ENCODE measurements at places on chromosomes 7 and 10.
A peak's percentile ranks its signal among the peaks of the same experiment; 100 is the strongest.

DNA sequence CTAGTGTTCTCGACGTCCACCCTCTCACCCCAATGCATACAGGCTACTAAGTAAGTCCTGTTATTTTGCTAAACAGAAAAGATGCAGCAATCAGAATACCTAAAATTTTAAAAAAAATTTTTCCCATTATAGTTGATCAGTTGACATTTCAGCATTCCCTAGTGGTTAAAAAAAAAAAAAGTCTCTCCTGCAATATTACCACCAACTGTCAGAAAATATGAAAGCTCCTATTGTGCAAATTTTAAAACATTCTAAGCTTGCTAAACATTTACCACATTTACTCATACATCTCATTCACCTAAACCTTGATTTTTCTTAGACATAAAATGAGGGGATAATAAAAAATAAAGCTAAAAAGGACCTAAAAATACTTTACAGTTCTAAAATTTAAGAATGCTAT lies 165.6 kb downstream of the AVL9 start:
- DNase-seq, result no peak

GRCh38 chr10:129627442-129627841 lies 160.4 kb downstream of the MGMT start:
- DNase-seq, result no peak

DNA sequence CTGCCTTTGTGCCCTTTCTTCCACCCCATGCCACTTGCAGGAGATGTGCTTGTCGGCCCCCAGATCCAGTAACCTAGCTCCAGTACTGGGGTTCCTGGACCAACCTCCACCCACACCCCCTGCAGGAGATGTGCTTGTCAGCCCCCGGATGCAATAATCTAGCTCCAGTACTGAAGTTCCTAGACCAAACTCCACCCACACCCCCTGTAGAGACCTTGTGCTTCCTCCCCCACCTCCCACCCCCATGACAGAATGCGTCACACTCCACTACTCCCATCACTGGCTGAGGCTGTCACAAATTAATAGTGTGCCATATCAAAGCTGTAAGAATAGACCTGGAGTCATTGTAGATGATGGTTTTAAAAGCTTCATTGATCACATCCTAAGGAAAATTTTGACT lies 185.0 kb downstream of the BICC1 start:
- DNase-seq, result no peak

GRCh38 chr7:32257621-32258020 lies 187.4 kb upstream of the PDE1C start:
- no peak for DNase-seq

GRCh38 chr7:132558815-132559214 lies 17.5 kb downstream of the PLXNA4 start:
- DNase-seq, result no peak

DNA sequence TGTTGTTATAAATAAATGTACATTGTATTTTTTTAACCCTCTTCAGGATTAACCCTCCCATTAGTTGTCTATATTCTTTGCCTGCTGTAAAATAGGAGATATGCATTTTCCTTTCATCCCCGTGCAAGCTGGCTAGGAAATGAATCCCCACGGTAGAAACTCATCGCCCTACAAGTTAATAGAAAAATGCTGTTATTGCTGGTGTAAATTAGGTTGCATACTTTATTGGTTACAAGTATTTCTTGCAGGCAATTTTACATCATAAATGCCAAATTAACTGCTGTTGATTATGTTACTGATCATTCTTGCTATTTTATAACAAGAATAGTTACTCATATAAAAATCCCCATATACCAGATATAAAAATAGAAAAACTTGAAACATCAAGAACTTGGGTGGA lies 454.2 kb upstream of the KLF6 start:
- DNase-seq, result no peak

GRCh38 chr10:125638555-125638954 lies 44.4 kb downstream of the TEX36 start:
- DNase-seq, result no peak

GRCh38 chr10:102714621-102715455 lies at the start of gene SFXN2:
Gene SFXN2 (plus strand): TSS chr10:102714636. CDS start chr10:102726637, 12,001 bp downstream.
- peak; percentile 41 for DNase-seq

GRCh38 chr10:11646450-11646849 lies 35.0 kb upstream of the USP6NL start:
- no peak for DNase-seq

- DNase-seq, result no peak
Measured at GRCh38 chr10:11322698-11323097, 288.8 kb downstream of the USP6NL start.

DNA sequence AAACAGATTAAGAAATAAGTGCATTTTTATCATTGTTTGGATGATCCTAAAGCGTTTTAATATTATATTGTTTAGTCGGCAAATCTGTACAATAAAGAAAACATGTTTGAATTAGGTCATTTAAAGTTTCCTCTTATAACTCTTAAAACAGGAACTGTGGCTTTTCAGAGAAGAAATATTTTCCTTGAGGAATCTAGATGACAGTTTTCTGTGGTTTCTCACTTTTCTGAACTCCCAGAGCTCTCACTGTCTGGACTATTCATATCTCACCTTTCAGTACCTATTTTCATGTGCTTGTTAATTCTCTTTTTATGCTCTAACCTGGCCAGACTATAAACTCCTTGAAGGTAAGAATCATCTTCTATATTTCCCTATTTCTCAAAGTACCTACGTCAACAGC lies 135.1 kb downstream of the CHN2 start:
- no peak for DNase-seq

- no peak for DNase-seq
Measured at GRCh38 chr10:46553238-46554049, 3.0 kb downstream of the GPRIN2 start.

GRCh38 chr10:110803239-110803749 lies 68.4 kb upstream of the PDCD4 start:
- no peak for DNase-seq

DNA sequence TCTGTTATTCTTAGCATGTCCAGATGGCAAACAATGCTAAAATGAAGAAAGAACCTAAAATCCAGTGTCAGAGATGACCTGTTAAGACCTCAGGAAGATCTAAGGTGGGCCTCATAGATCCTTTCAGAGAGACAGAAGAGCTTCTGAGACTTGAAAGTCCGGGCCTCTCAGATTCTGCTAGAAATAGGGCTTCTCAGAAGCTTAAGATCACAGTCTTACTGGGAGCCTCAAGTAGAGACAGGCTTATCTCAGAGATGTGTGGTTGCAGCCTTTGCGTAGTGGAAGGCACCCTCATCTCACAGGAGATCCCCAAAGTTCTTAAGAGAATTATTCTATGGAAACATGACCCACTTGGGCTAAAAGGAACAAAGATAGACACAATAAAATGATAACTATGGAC lies 642.8 kb downstream of the TNS3 start:
- DNase-seq, result no peak

DNA sequence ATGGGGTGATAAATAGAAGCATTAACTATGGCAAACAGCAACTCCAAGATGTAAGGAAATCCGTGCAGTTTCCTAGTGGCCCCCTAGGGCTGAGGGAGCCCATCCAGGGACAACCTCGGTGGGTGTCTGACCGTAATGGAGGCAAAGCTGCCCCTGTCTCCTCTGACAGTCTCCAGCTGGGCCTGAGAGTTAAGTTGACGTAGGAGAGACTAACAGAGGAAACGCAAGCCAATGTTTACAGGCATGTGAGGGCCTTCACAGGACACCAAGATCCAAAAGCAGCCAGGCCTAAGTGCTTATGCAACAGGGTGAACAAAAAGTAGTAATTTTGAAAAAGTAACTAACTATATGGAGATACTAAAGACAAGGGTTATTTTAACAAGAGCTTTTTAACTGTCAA lies 330.0 kb upstream of the C7orf33 start:
- DNase-seq, result no peak

GRCh38 chr10:112409299-112409698 lies 35.4 kb downstream of the ACSL5 start:
- DNase-seq, result no peak

GRCh38 chr7:108049962-108050361 lies 47.0 kb upstream of the LAMB1 start:
- DNase-seq, result no peak

DNA sequence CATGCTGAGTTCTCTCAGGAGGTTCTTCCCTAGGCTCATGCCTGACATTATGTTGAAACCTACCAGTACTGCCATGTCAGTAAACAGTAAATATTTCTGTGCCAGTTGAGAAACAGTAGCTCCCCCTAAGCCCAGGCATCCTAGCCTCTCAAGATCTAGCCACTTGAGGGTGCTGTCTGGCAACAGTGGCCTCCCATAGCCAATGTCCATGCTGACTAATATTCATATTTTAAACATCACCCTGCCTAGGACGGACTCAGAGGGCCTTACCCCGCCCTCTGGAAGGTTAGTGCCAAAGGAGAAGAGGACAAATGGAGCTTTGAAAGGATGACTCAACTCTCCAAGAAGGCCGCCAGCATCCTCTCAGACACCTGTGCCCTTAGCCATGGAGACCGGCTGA lies 7.7 kb downstream of the ACSM6 start:
- no peak for DNase-seq

DNA sequence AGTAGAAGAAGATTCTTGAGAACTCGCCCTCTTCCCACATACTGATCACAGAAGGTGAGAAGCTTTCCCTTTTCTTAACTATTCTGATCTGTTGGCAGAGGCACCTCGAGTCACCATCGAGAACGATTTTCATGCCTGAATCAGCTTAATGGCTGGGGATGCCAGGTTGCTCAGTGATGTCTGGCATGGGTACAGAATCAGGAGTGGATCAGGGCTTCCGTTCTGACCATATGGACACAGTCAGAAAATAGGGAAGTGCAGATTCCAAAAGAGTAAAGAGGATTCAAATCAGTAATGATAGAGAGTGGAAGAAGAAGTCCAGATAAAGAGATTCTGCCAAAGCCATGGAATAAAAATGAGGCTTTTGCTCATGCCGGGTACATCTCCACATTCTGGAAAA lies 52.0 kb upstream of the GRB10 start:
- no peak for DNase-seq

- no peak for DNase-seq
Measured at GRCh38 chr10:4344492-4344994, 481.5 kb upstream of the AKR1E2 start.

DNA sequence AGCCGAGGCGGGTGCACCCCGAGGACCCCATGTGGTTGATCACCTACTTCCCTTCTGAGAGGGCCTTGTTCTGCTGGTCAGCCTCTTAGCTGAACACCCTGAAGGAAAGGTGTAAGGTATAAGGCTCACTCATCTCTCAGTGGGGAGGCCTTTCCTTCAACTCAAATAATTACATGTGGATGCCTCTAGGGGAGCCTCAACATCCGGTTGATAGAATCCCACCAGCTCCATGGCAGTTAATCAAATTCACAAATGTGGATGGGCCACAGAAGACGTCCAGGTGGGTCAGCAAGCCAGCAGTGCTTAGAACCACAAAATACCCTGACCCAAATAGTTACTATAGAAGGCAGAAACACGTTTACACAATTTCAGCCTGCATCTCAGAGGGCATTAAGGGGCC lies 37.7 kb upstream of the ZNF32 start:
- DNase-seq, result no peak

- DNase-seq, result no peak
Measured at GRCh38 chr10:10792681-10793080, 225.0 kb upstream of the CELF2 start.

GRCh38 chr10:111475720-111476119 lies 398.9 kb downstream of the ADRA2A start:
- DNase-seq, result no peak

DNA sequence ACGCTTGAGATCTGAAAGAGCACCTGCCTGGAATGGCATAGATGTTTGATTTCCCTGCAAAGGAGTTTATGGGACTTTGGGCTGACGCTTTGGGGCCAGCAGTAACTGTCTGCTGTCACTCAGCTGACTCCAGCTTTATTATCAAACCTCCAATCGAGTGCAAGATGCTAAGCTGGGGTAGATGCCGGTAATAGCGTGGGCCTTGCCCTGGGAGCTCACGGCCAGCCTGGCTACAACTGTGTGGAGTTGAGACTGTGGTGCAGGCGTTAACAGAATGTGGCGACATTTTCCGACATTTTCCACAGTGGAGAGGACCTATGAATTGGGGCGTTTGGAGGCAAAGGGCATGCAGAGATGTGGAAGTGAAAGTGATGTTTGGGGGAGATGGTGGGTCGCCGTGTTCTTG lies 1.3 kb downstream of the CHST12 start:
- DNase-seq, result no peak

- DNase-seq, result no peak
Measured at GRCh38 chr7:155398944-155399343, 59.0 kb upstream of the EN2 start.

DNA sequence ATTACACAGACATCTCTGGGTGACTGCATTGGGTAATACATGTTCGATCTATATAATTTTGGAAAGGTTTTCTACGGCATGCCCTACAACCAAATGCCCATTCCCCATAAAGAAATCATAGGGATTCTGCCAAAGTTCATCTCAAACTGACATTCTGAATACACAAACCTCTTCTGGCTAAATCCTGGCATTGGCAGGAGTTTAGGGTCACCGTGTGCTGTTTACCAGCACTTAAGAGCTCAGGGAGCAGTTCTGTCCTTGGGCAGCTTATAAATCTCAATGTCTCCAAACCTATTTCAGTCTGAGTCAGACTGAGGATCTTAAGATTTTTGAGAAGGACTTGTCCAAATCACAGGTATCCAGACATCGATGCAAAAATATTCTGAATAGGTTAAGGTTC lies 809.6 kb upstream of the LRRN3 start:
- no peak for DNase-seq

GRCh38 chr7:25643286-25643685 lies 415.0 kb upstream of the NPVF start:
- no peak for DNase-seq

GRCh38 chr10:98404571-98405359 lies 10.2 kb downstream of the PYROXD2 start:
- no peak for DNase-seq

GRCh38 chr10:70115948-70116682 lies 16.5 kb downstream of the AIFM2 start:
- no peak for DNase-seq

DNA sequence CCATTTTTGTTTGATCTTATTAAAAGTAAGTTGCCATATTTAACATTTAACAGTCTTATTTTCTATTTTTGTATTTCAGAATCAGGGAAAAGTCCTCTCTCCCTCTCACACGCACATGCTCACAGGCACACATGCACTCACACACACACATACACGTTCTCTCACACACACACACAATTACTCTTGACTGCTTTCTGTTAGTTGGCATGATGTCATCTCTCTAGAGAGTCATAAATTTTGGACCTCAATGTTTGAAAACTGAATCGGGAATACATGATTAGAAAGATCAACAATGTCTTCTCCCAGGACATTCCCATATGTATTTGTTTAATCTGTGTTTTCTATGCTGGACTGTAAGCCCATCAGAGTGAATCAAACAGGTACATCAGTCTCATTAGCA lies 165.7 kb upstream of the AHR start:
- peak; percentile 2 for DNase-seq

GRCh38 chr10:133461027-133461426 lies 7.3 kb downstream of the SCART1 start:
- no peak for DNase-seq

DNA sequence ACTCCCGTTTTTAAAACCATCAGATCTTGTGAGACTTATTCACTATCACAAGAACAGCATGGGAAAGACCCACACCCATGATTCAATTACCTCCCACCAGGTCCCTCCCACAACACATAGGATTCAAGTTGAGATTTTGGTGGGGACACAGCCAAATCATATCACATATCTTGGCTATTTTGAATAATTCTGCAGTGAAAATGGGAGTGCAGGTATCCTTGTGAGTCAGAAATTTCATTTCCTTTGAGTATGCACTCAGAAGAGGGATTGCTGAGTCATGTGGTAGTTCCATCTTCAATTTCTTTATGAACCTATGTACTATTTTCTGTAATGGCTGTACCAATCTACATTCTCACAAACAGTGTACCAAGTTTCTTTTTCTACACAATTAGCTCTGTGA lies 125.8 kb downstream of the ANKRD7 start:
- DNase-seq, result no peak

Data from NCI-H2171 treated with DMSO at 0.1 percent for 48 hours (cell line).